ENCODE measurements at places on chromosomes 11 and 22. TPM values are rescaled to one million over a fixed set of nuclear protein-coding genes. Genes with fewer than 3 reads are reported as not detected.

- no peak overlapping the region for H3K4me3 ChIP-seq
- H3K4me1 ChIP-seq: peaks cover 54% of the 10 kb centered on the region
- H3K36me3 ChIP-seq: no peaks in the 10 kb centered on the region
- DNase-seq: peak; percentile 74
Observed at GRCh38 chr11:1487091-1487850, 692 bp upstream of the MOB2 start.

- peaks cover 38% of the 10 kb centered on the region for H3K27me3 ChIP-seq
- no peak overlapping the region for H3K4me3 ChIP-seq
- H3K36me3 ChIP-seq: no peaks in the 10 kb centered on the region
- DNase-seq: no peak
- H3K4me1 ChIP-seq: peaks cover 29% of the 10 kb centered on the region
Observed at GRCh38 chr22:45980268-45980570, 3.3 kb upstream of the WNT7B start.

The INS gene
- total RNA-seq: not detected

The IMMP1L gene
- total RNA-seq: 39.0 TPM

GRCh38 chr11:18222814-18223421 is 13.7 kb downstream of the SAA4 start:
- no peaks in the 10 kb centered on the region for H3K27me3 ChIP-seq
- no peak overlapping the region for H3K4me3 ChIP-seq
- no peaks in the 10 kb centered on the region for H3K4me1 ChIP-seq
- no peak for DNase-seq
- H3K27ac ChIP-seq: no peak overlapping the region
- H3K36me3 ChIP-seq: no peaks in the 10 kb centered on the region

The CD248 gene
- total RNA-seq: 6.1 TPM

The GGTLC2 gene
- total RNA-seq: not detected

The DDTL gene
- 0.55 TPM for total RNA-seq

The SAMM50 gene
- total RNA-seq: 21.3 TPM

DNA sequence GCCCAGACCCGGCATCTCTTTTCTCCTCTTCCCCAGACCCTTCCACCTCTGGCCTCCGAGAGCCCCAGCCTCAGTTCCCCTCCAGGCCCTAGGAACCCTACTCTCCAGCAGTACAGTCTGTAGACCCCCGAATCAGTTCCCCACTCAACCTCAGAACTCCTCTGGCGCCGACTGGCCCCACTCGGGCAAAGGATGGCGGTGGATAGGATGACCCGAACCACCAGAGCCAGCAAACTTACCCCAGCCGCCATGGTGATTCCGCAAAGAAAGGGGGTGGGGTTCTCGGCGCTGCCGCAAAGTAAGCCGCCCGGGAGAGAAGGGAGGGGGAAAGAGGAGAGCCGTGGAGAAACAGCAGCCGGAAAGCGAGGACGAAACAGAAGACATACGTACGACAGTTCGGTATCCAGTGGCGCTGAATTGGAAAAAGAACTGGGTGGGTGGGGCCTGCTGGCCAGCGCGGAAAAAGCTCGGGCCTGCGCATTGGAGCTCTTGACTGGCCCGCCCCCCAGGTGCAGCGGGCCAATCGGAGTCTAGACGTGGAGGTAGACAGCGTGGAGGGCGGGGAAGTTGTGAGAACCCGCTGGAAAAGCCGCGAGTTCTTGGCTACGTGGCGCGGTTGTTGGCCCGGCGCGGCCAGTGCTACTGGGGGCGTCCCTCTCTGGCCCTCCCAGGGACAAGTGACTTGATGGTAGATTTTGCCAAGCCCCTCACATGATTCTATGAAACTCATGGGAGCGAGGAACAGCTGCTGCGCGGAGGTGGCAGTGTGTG is at the start of gene EEF1G:
Gene EEF1G (minus strand): TSS at position 300 of the 771 bp plus-strand sequence. CDS start 49 bp downstream, at position 251.
- DNase-seq: peak; percentile 99
- H3K36me3 ChIP-seq: peaks cover 42% of the 10 kb centered on the region
- H3K4me3 ChIP-seq: peak within 1 kb of the TSS; percentile 75
- H3K27me3 ChIP-seq: no peaks in the 10 kb centered on the region

DNA sequence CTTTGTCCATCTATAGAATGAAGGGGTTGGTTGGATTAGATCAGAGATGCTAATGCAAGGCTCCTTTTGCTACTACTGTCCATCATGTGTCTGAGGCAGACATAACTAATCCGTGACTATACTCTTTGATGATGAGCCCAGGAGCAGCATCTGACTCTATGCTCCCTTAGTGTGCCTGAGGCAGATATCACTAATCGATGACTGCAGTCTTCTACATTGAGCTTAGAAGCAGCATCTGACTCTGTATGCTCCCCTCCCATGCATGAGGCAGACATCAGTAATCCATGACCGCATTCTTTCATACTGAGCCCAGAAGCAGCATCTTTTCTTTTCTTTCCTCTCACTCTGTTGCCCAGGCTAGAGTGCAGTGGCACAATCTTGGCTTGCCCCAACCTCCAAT is 4.2 kb downstream of the TCN2 start:
- H3K4me3 ChIP-seq: no peak overlapping the region
- no peaks in the 10 kb centered on the region for H3K4me1 ChIP-seq
- no peak overlapping the region for H3K27ac ChIP-seq
- DNase-seq: no peak

The PIH1D2 gene
- 3.6 TPM for total RNA-seq

The TRIM44 gene
- 38.2 TPM for total RNA-seq

DNA sequence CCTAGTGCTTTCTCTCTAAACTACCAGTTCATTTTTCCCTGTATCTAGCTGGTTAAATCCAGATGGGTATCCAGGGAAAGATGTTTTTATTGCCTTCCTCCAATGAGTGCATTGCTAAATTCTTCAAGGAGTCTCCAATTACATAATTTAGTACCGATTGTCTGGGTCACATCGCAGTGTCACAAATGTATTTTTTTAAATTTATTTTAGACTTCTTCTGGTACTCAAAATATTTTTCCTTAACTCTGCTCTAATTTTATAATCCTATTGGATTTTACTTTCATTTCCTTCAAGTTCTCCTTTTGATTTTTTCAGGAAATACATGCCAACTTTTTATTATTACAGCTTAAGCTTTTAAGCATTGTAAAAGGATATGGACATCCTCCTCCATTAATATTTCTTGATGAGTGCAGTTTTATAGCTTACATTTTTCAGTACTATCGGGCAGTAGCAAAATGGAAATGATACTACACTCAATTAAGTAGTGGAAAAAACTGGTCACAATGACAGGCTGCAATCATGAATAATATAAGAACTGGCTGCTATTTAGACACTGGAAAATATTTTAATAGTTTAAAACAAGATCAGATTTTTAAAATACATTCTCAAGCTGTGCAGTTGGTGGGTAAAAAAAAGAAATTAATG is 20.3 kb downstream of the BBOX1 start:
- H3K36me3 ChIP-seq: no peaks in the 10 kb centered on the region
- H3K4me3 ChIP-seq: no peak overlapping the region
- H3K27ac ChIP-seq: no peak overlapping the region
- no peak for DNase-seq
- no peaks in the 10 kb centered on the region for H3K27me3 ChIP-seq
- peaks cover 21% of the 10 kb centered on the region for H3K4me1 ChIP-seq

DNA sequence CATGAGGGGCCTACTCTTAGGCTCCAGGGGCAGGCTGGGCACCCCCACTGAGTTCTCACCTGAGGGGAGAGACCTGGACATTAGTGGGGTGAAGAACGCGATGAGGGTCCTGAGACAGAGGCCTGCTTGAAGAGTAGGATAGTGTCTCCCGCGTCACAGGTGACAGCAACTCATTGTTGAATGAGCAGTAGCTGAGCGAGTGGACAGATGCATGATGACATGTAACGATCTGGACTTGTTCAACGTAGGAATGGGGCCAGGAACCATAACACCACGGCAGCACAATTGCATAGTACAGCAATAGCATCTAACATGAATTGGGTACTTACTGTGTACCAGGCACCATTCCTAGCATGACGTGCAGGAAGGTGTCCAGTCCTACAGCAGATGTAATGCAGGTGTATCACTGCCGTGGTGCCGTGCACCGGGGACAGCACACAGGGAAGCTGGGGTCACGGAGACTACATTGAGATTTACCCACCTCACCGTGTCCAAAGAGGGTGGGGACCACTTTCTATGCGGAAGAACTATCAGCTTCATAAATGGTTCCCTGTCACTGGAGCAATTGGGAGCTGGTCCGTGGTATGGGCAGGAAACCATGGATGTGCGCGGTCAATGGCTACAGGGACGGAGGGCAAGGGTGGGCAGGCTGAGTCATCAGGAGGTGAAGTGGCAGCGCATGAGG is 1019.1 kb downstream of the TBC1D22A start:
- H3K27ac ChIP-seq: no peak overlapping the region
- no peaks in the 10 kb centered on the region for H3K4me1 ChIP-seq
- peaks cover 5% of the 10 kb centered on the region for H3K27me3 ChIP-seq
- DNase-seq: no peak

DNA sequence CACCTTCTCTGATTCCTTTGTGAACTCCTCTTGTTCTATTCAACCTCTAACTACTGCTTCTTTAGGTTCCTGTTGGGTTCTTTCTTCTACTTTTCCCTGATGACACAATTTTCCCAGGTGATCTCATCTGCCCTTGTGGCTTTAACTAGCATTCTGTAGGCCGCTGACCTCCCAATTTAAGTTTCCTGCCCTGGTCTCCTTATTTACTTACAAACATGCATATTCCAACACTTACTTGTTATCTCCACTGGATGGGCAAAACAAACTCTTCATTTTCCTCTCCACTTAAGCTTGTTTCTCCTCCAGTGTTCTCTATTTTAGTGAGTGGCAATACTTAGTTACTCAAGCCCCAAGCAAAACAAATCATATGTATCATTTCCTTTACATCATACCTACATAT is 734.5 kb downstream of the METTL15 start:
- no peak overlapping the region for H3K27ac ChIP-seq
- H3K4me3 ChIP-seq: no peak overlapping the region
- no peaks in the 10 kb centered on the region for H3K36me3 ChIP-seq
- H3K27me3 ChIP-seq: no peaks in the 10 kb centered on the region

- H3K4me1 ChIP-seq: no peaks in the 10 kb centered on the region
- H3K36me3 ChIP-seq: no peaks in the 10 kb centered on the region
- H3K27me3 ChIP-seq: no peaks in the 10 kb centered on the region
- DNase-seq: no peak
- H3K27ac ChIP-seq: no peak overlapping the region
- H3K4me3 ChIP-seq: no peak overlapping the region
Observed at GRCh38 chr22:47398491-47398890, 636.0 kb downstream of the TBC1D22A start.

DNA sequence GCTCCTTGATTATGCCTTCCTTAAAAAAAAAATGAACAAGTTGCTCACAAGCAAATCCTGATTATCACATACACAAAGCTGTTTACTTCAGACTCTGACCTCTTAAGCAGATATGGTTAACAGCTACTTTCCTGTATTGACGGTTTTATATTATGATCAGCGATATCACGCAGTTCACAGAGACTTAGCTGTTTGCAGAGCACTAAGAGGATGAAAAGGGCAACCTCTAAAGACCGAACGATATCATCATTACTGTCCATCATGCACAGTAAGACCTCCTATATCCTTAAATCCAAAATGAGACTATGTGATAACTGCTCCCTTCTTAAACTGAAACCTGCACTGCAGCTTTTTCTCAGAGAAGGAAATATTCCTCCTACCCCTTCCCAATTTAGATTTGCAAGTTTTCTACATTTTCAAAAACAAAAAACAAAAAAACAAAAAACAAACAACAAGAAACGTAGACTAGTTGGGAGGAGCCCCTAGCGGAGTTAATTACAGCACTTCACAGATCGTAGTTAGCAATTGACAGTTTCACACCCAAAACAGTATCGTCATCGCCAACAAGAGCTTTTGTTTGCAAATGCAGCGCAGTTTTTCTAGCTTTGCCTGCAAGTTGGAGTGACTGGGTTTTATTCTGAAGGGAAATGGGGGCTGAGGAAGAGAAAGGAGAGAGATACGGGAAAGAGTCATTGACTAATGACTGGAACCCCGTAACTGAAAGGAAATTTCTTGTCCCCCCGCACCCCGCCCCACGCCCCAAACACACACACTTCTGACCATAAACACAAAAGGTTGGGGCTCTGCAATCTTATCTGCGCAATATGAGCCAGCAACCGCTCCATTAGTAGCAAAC is 1.2 kb downstream of the DDX6 start:
- no peaks in the 10 kb centered on the region for H3K27me3 ChIP-seq
- DNase-seq: no peak
- peak overlapping the region; percentile 95 for H3K4me3 ChIP-seq
- no peaks in the 10 kb centered on the region for H3K4me1 ChIP-seq
- H3K27ac ChIP-seq: peak overlapping the region; percentile 98

DNA sequence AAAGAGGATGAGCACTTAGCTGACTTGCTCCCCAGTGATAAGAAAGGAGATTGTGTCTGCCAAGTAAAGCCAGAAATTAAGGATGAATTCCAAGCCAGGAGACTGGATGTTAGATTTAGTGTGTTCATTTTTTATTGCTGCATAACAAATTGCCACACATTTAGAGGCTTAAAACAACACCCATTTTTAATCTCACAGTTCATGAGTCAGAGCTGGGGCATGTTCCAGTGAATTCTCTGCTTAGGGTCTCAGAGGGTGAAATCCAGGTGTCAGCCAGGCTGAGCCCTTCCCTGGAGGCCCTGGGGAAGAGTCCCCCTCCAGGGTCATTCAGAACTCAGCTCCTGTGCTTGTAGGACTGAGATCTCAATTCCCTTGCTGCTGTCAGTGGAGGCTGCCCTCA is 352.8 kb downstream of the BUD13 start:
- no peak overlapping the region for H3K4me3 ChIP-seq
- no peaks in the 10 kb centered on the region for H3K27me3 ChIP-seq
- no peaks in the 10 kb centered on the region for H3K36me3 ChIP-seq
- H3K27ac ChIP-seq: no peak overlapping the region
- H3K4me1 ChIP-seq: peaks cover 16% of the 10 kb centered on the region
- DNase-seq: no peak

DNA sequence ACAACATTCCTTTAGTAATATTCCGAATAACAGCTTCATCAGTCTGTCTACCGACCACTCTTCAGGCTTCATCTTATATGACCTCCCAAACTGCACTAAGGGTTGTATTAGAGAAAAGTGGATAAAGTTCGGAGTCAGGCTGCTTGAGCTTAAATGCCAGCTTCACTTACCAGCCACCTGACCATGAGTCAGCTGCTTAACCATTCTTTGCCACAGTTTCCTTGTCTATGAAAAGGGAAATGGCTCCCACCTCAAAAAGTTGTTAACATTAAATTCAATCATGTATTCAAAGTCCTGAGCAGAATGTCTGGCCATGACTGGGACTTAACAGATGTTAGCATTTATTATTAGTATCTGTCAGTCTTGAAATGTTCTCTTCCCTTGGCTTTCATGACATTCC is 20.9 kb downstream of the LIMK2 start:
- no peaks in the 10 kb centered on the region for H3K27me3 ChIP-seq
- H3K4me1 ChIP-seq: peaks cover 35% of the 10 kb centered on the region
- no peaks in the 10 kb centered on the region for H3K36me3 ChIP-seq
- H3K27ac ChIP-seq: no peak overlapping the region

DNA sequence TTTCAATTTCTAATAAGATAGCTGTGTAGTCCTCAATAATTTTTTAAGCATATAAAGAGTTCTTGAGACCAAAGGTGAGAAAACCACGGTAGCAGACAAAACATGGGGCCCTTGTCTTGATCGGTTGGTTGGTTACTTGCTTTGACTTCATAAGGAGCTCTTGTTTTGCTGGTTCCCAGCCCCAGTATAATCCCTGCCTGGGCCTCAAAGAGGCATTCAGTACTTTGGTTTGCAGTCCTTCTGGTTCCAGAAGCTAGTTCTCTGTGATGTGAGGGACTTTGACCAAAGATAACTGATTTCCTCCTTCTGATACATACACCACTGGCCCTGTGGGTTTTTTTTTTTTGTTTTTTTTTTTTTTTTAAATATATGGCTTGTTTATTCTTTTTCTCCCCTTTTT is 17.1 kb downstream of the MARK2 start:
- no peak overlapping the region for H3K27ac ChIP-seq

- no peak overlapping the region for H3K4me3 ChIP-seq
- H3K27me3 ChIP-seq: no peaks in the 10 kb centered on the region
- H3K4me1 ChIP-seq: no peaks in the 10 kb centered on the region
- no peak overlapping the region for H3K27ac ChIP-seq
- DNase-seq: no peak
Observed at GRCh38 chr11:99614352-99614751, 593.6 kb downstream of the CNTN5 start.
